Adipocyte (in vitro differentiated cells): ENCODE measurements at places on chromosomes 7 and 10.

- no peak for DNase-seq
Observed at GRCh38 chr7:3266240-3266639, 34.8 kb upstream of the SDK1 start.

DNA sequence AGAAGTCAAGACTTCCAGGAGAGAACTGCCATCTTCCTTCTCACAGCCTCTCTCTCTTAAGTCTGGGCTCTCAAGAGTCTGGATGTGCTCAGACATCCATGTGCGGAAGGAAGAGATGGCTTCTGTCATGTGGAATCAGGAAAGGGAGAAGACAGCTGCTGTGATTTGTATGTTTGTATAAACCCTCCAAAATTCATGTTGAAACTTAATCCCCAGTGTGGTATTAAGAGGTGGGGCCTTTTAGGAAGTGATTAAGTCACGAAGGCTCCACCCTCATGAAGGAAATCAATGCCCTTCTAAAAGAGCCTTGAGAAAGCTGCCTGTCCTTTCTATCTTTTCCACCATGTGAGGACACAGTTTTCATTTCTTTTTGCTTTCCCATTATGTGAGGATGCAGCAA is 73.9 kb upstream of the PTN start:
- DNase-seq, result no peak

DNA sequence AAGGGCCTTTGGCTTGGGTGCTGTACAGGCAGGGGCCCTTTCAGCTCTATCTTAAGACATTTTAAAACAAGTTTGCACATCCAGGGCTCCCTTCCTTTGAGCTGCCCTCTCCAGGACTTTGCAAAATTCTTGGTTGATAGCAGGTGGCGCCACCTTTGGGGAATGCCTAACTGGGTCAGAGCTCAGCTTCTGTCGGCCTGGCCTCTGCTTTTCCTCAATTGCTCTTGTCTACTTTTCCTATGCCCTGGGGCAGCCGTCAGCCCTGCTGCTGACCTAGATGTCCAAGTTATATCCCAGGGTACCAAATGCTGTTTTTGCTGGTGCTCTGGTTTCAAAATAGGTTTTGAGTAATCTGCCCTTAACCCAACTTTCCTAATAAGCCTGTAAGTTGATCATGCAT is 65.8 kb downstream of the APBB1IP start:
- DNase-seq, result no peak

DNA sequence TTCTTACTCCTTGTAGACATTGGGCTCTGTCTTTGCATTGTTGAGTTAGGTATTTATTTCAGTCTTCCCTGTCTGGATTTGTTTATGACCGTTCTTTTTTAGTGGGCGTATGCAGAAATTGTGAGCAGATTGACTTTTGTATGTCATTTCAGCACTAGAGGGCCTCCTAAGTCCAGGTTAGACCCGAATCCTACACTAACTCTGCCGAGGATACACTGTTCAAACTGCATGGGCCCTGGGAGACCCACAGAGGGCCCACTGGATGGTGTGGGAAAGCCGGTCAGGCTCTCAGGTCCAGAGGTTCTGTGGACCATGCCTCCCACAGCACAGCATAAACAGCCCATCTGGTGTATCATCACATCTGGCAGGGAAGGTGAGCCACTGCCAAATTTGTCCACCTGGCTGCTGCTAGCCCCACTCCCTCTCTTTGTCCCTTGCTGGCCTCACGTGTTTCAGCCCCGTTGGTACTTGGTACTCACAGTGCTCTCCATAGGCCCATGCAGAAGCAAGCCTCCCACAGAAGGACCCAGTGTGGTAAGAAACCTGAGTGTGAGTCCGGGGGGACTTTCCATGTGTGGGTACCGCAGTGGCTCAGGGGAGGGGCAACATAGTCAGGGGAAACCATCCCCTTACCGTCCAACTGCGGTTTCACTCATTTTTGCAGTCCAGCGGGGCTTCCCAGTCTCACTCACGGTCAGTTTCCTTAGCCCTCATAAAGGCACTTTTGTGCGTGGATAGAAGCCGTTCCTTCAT is 112.8 kb downstream of the APBB1IP start:
- no peak for DNase-seq

- no peak for DNase-seq
Observed at GRCh38 chr7:132044247-132044646, 487.8 kb upstream of the PODXL start.

DNA sequence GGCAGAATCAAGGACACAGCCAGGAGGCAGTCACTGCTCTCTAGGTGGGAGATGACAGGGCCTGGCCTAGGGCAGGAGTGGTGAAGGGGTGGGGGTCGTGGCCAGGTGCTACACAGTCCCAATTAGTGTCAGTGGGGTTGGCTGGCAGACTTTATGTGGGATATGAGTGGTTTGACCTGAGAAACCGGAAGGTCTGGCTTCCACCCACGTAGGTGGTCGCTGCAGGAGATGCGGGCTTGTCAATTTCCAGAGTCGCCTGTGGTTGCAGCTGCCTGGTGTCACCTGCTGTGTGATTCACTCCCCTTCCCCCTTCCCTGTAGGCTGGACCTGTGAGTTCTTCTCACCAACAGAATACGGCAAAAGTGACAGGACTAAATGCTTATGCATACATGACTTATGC is 124.3 kb downstream of the KLF6 start:
- DNase-seq, result no peak

GRCh38 chr10:57362811-57363210 is 904.9 kb downstream of the IPMK start:
- no peak for DNase-seq

DNA sequence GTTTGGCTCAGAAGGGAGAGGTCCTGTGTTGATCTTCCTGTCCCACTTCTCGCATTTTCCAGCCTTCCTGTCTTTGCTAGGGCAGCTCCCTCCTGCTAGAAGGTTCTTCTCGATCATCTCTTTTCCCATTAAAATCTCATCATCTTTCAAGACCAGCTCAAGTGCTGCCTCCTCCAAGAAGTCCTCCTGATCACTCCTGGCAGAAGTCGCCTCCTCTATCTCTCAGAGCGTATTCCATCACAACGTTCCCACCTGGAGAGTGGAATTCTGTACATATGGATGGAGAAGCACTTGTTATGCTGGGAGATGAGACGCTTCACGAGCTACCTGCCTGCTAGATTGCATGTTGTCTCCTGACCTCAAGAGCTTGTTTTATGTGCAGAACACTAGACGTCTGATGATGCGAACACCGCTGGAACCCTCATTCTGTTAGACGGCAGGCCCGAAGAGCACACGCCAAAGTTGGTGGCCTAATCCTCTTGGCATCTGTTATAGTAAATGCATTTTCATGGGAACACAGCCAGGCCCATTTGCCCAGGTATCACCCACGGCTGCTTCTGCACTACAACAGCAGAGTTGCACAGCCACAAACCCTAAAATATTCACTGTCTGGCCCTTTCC is 68.0 kb upstream of the INSIG1 start:
- DNase-seq, result no peak

GRCh38 chr7:93575555-93576399 is 1.3 kb upstream of the CALCR start:
- no peak for DNase-seq

DNA sequence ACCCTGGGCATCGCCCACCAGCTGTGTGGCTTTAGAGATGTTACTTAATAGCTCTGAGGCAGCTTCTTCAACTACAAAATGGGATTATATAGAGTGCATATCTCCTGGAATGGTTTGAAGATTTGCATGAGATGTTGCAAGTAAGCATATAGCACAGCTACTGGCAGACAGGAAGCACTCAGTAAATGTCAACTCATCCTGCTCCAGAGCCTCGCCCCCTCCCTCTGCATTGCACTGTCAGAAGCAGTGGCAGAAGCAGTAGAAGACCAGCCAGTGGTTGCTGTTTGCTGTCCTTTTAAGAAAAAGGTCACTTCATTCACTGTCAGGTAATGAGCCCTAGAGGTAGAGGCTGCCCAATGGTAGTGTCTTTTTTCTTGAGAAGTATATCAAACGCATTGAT is 180.0 kb upstream of the GHITM start:
- DNase-seq, result no peak

DNA sequence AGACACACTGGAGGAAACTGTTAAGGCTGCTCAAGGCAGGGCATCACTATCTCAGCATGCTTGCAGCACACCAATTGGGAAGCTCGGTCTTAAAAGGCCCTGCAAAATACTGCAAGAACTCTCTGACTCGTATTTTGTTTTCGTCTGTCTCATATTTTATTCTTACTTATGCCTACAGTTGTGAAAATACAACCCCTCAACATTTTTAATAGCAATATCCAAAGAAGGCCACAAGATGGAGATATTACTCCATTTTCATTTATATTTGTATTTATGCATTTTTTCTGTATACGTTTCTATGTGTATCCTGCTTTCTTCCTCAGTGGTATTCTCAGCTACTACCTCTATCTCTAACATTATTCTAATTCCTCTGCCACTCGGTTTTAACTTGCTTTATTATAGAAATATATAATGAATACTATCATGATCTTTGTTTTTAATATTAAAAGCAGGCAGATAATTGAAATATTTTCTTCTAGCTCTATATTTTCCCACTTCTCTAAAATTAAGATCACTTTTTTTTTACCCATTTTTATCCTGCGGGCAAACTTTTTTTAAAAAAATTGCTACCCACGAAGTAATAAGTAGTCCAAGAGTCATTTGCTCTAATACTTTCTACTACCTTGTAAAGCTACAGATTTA is 10.0 kb downstream of the DNAJC1 start:
- DNase-seq, result peak; percentile 63

- no peak for DNase-seq
Observed at GRCh38 chr7:93941945-93942344, 20.4 kb downstream of the GNG11 start.

GRCh38 chr10:87054373-87055295 is 34.5 kb downstream of the FAM25A start:
- peak; percentile 39 for DNase-seq

GRCh38 chr10:76139431-76139830 is 708.0 kb downstream of the LRMDA start:
- DNase-seq, result no peak

DNA sequence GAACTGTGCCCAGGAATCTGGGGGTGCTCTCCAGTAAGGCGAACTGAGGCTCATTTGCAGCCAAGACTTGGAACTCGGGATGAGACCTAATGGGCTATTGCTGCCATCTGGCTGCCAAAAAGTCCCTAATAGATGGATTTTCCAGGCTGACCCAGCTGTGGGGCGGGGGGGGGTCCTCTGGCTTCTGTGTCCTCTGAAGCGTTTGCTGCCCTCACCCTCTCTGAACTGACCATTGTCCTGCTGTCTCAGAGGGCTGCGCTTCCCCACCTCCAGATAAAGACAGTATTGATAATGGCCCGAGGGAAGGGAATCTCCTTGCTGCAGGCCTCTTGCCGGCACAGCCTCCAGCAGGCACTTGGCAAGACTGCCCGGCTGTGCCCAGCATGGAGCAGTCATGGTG is 46.6 kb downstream of the CLEC2L start:
- DNase-seq, result peak; percentile 6

GRCh38 chr10:92790440-92790839 is 57.9 kb upstream of the EXOC6 start:
- DNase-seq, result no peak

DNA sequence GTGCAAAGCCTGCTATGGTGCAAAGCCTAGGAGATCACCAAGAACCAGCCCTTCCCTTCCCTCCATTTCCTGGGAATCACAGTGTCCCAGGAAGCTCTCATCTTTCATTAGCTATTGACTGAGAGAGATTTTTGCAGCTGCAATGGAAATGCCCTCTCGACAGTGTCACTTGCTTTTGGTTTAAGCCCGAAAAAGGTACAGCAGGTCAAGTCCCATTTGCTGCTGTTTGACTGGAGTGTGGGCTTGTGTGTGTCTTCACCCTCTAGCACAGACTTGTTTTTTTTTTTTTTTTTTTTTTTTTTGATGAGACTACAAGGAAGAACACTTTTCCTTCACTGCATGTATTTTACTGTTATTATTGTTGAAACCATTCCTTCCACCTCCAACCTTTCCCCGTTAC is 36.3 kb downstream of the NRG3 start:
- no peak for DNase-seq

- peak; percentile 96 for DNase-seq
Observed at GRCh38 chr7:101153969-101154692, at the start of gene AP1S1. Gene AP1S1, plus strand, starts transcription at chr7:101154476. Its CDS starts 39 bp downstream, at chr7:101154515.

DNA sequence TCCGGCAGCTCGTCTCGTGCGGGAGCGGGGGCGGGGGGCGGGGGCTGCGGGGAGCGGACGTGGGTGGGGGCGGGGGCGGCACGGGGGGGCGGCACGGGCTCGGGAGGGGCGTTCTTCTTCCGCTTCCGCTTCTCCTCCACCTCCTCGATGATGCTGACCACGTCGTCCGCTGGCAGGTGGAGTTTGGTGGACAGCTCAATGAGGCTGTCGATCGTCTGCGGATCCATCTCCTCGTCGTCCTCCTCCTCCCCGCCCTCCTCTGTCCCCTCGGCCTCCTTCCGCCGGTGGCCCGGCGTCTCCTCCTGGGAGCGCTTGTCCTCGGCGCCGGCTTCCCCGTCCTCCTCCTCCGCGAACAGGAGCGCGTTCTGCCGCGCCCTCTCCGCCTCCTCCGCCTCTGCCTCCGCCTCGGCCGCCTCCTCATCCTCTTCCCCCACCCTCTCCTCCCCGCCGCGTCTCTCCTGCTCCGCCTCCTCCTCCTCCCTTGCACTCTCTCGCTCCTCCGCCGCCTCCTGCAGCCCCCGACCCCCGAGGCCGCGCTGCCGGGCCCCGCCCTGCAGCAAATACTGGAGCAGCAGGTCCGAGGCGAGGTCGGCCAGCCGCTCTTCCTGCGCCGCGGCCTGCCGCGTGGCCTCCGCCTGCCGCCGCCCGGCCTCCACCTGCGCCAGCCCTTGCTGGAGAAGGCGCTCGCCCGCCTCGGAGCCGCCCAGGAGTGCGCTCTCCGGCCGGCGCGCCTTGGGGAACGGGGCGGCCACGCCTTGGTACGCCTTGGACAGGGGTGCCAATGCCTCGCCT is 1.9 kb downstream of the VGF start:
- peak; percentile 37 for DNase-seq

GRCh38 chr10:9682802-9683201 is 1334.9 kb upstream of the CELF2 start:
- DNase-seq, result no peak

GRCh38 chr7:22219036-22219435 is 137.9 kb downstream of the RAPGEF5 start:
- DNase-seq, result no peak

GRCh38 chr10:92699518-92700381 is 10.0 kb downstream of the HHEX start:
- peak; percentile 65 for DNase-seq

DNA sequence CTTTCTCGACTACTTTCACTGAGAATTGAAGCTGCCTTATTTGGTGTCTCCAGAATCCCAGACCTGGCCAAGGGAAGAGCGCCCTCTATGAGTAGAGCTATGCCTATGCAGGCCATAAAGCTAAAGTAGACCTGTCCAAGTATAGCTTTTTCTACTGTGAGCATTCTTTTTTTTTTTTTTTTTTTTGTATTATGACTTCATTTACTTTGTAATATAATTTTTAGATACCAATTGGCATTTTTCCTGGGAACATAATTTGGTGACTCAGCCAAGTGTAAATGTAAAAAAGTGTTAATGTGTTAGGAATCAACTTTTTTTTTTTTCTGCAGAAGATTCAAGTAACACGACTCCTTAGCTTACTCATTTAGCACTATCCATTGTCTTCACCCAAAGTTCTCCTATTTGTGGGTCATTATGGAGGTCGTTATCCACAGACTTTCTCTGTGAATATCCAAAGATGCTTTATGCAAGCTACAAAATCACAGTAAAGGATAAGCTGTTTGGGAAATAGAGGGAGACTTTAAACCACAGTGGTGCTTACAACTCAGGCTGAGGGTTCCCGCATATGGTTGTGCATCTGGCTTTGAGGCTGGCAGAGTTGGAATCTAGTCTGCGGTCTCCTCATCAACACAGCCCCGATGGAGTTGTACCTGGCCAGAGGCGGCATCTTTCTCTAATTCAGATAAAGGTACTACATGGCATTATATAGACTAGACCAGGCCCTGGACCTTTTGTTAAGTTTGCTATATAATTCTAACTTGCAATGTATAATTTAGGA is 1040.2 kb upstream of the SORCS1 start:
- DNase-seq, result peak; percentile 70
